ENCODE measurements at places on chromosomes 2 and 18.

DNA sequence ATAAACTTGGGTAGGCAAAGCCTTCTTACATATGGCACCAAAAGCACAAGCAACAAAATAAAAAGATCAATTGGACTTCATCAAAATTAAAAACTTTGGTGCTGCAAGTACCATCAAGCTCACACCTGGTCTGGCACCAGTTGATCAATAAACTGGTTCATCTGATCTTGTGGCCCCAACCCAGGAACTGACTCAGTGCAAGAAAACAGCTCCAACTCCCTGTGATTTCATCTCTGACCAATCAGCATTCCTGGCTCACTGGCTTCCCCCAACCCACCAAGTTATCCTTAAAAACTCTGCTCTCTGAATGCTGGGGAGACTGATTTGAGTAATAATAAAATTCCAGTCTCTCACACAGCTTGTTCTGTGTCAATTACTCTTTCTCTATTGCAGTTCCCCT, 8.4 kb downstream of the EPG5 start:
- no peak for DNase-seq

GRCh38 chr2:206204710-206205109, 45.0 kb downstream of the EEF1B2 start:
- DNase-seq: no peak

DNA sequence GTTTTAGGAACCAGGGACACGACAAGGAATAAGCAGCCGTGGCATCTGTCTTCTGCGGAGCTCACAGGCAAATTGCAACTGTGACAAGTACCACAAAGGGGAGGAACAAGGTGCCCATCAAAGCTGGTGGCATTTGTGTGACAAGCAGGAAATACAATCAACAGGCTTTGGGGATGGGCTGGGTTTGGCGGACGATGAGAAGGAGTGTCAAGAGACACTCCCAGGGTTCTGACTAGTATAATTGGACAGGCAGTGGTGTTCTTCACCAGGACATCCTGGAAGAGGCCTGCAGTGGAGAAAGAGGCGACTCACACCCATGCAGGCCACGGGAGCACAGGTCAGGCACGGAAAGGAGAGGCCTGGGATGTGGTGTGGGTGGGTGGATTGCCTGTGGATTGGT, 14.2 kb upstream of the SPATA3 start:
- DNase-seq: no peak

DNA sequence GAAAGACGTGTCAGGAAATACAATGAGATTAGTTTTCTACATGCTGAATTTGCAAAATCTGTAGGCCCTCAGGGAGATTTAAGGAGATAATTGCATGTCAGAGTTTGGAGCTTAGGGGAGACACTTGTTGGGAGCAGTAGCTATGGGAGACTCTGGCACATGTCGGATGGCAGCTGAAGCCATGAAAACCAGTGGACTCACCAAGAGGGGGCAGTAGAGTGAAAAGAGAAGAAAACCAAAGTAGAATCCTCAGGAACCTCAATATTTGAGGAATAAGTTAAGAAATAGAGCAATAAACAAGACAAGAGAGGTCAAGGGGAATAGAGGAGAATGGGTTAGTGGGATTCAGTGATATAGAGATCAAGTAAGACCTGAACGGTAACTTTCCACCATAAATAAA, 24.8 kb downstream of the RUFY4 start:
- no peak for DNase-seq

GRCh38 chr18:79863161-79864005, 65.6 kb downstream of the KCNG2 start:
- DNase-seq: no peak

GRCh38 chr2:205750797-205751196, 68.5 kb downstream of the NRP2 start:
- no peak for DNase-seq

DNA sequence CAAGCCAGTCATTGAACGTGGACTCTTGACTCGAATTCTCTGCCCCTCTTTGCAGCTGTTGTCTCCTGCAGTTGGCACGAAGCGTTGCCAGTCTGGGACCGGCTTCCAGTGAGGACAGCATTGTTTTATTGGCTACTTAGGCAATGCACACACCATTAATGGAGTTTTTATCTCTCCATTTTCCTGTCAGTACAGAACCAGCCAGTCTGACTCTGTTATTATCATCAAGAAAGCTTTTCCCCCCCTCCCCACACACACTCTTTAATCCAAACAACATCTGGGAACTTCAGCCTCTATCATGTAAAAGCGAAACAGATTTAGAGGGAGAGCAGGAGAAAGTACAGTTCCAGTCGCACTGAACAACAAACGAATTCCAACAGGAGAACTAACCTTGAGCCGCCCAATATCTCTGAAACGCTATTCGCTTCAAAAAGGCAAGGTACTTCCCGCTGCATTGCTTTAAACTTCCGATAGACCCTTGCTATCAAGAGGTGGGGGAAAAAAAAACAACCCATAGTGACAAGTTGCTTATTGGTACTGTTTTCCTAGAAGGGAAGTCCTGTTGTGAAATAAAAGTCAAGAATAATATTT, 38.2 kb downstream of the ACVR1 start:
- DNase-seq: no peak
